Occipital lobe (tissue), 3 donors: ENCODE measurements at places on chromosomes 7 and 10.

- no peak for DNase-seq
These were observed 44.0 kb upstream of the ANK3 start for GRCh38 chr10:60433684-60434083.

- DNase-seq = no peak
These were observed 380.7 kb downstream of the DNAJB6 start for GRCh38 chr7:157717211-157718174.

DNA sequence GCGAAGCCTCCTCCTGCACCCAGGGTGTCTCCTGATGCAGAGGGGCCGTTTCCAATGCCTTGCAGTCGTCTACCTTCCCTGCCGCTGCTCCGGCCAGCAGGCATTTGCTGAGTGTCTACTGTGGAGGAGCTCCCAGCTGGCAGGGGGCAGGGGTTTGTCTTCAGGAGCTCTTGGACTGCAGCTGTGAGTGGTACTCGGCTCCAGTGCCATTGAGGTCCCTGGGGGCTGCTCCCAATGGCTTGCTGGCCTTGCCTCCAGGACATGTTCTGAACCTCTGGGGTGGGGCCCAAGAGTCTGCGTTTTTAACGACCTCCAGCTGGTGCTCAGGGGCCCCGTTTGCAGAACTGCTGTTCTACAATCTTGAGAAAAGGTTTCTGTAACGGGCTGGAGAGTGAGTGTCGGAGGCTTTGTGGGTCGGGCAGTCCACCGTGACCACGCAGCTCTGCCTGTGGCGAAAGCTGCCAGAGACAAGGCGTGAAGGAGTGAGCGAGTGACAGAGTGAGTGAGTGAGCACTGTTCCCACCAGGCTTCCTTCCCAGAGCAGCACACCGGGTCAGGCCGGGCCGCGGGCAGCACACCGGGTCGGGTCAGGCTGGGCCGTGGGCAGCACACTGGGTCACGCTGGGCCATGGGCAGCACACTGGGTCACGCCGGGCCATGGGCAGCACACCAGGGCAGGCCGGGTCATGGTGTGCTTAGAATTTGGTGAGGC lies 520.2 kb downstream of the PTPRN2 start:
- no peak for DNase-seq

GRCh38 chr10:71247414-71247705 lies 35.0 kb downstream of the UNC5B start:
- no peak for DNase-seq

DNA sequence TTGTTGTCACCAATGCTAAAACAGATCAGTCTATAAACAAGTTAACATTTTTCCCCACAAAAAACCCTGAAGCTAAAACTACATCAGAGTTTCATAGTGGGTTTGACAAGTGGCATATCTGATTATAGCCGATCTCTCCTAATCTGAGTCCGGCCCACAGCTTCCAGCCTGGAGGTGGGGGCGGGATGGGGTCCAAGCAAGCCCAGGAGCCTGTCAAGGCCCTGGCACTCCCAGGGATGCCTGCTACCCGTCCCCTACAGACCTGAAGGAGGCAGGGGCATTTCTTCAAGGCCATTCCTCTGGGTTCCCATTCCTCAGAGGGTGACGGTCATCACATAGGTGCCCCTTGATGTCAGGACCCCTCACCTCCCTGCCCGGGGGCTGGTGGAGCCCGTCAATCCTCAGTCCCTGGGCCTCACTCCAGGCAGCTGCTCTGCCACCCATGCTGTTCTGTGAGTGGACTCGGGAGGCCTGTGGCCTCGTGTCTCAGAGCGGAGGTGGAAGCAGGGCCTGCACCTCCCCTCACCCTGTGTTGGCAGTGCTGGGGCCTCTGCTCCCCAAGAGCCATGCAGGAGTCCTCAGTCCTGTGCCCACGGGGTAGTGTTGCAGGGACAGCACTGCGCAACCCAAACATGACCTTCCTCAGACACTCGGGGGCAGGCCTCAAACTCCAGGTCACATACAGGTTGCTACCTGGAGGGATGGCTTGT lies 8.8 kb downstream of the DPYSL4 start:
- DNase-seq = no peak

GRCh38 chr10:22978287-22978686 lies 50.4 kb downstream of the ARMC3 start:
- no peak for DNase-seq
